Activated B cell treated with CpG ODN at 0.5 μM for 24 hours (primary cell): ENCODE measurements at places on chromosomes 1 and 21.

DNA sequence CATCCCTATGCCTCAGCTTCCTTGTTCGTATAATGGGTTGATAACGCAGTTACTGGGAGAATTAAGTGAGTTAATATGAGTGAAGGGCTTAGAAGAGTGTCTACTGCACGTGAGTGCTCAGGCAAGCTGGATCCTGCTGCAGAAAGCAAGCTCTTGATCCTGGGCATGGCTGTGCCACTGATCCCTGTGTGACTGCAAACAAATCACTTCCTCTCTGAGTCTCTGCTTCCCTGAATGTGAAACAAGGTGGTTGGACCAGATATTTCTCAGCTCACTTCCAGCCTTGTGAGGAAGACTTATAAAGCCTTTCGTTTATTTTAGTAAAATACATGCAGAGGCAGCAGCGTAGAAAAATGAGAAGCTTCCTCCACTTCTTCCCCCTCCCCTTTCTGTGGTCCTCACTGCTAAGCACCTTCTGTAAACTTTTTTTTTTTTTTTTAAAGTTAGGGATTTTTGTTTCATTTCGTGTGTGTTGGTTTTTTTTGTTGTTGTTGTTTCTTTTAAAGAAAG, 13.8 kb downstream of the PSEN2 start:
- H3K4me1 ChIP-seq = peaks cover 55% of the 10 kb centered on the region
- H3K27me3 ChIP-seq = no peaks in the 10 kb centered on the region
- H3K36me3 ChIP-seq = peaks cover 22% of the 10 kb centered on the region
- no peak overlapping the region for H3K4me3 ChIP-seq
- H3K27ac ChIP-seq = peak overlapping the region; percentile 69

DNA sequence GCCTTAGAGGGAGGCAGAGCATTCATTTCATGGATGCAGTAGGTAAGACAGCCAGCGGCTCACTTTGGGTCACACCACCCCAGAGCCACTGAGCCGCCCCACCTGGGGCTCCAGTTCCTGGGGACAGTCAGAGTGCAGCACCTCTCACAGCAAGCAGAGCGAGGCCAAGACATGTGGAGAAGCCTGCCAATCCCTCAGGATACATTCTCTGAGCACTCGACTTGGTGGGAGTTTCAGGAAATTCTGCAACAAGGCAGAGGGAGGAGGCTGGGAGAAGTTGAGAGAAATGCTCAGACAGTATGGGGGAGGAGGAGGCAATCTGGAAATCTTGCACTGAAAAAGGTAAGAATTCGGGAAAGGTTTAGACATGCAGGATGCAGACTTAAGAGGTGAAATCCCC, 60.8 kb upstream of the WLS start:
- H3K4me3 ChIP-seq = no peak overlapping the region
- no peak overlapping the region for H3K27ac ChIP-seq
- no peak for DNase-seq
- peaks cover 5% of the 10 kb centered on the region for H3K27me3 ChIP-seq

DNA sequence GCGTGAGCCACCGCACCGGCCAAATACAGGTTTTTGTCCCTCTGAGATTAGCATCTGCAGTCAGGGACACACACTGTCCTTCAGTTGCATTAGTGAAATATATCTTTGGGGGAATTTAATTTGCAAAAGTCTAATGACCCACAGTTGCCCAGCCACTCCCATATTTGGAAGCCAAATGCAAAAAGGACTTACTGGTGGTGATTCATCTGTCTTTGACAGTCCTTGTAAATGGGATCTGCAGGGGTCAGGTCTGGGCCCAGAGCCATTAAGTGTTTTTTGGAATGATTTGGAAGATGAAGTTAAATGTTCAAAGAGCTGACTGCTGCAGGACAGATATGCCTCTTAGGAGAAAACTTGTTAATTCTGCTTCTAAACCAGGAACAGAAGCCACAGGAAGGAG, 44.6 kb upstream of the DNASE2B start:
- no peak overlapping the region for H3K27ac ChIP-seq
- peaks cover 9% of the 10 kb centered on the region for H3K27me3 ChIP-seq
- H3K36me3 ChIP-seq = no peaks in the 10 kb centered on the region
- H3K4me3 ChIP-seq = no peak overlapping the region

GRCh38 chr1:183019860-183020259, 3.4 kb upstream of the LAMC1 start:
- DNase-seq = no peak
- H3K4me1 ChIP-seq = peaks cover 19% of the 10 kb centered on the region
- H3K27ac ChIP-seq = no peak overlapping the region

GRCh38 chr1:145918144-145918991, at the start of gene PEX11B:
PEX11B (minus strand) TSS chr1:145918717; CDS start chr1:145918688, 29 bp downstream.
- H3K27ac ChIP-seq = peak within 1 kb of the TSS; percentile 93
- H3K27me3 ChIP-seq = no peaks in the 10 kb centered on the region
- H3K4me3 ChIP-seq = peak within 1 kb of the TSS; percentile 95
- H3K4me1 ChIP-seq = peaks cover 35% of the 10 kb centered on the region
- peak; percentile 88 for DNase-seq
- peaks cover 47% of the 10 kb centered on the region for H3K36me3 ChIP-seq

DNA sequence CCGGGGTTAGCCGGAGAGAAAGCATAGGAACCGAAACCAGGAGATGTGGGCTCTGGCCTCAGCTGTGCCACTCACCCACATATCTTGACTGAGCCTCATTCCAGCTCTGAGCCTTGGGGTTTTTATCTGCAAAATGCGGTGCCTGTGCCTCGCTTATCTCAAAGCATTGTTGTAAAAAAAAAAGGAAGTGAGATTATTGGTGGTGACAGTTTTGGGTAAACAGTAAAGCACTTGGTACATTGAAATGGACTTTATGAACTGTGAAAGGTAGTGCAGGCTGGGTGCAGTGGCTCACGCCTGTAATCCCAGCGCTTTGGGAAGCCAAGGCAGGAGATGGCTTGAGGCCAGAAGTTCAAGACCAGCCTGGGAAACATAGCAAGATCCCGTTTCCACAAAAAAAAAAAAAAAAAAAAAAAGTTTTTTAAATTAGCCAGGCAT, 3.8 kb downstream of the PTAFR start:
- no peaks in the 10 kb centered on the region for H3K27me3 ChIP-seq
- DNase-seq = peak; percentile 47
- peak overlapping the region; percentile 73 for H3K4me3 ChIP-seq
- H3K36me3 ChIP-seq = no peaks in the 10 kb centered on the region

DNA sequence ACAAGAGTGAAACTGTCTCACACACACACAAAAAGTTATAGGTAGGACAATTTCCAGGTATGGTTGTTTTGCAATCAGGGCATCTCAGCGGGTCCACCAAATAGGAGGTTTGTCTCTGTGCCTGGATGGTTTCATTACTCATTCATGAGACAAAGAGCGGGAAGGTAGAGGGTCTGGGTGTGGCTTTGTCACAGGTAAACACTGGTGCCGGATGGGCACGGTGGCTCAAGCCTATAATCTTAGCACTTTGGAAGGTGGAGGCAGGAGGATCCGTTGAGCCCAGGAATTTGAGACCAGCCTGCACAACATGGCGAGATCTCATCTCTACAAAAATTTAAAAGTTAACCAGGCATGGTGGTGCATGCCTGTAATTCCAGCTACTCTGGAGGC, 16.3 kb upstream of the ERVH48-1 start:
- H3K4me3 ChIP-seq = no peak overlapping the region
- H3K27ac ChIP-seq = no peak overlapping the region
- H3K36me3 ChIP-seq = no peaks in the 10 kb centered on the region

DNA sequence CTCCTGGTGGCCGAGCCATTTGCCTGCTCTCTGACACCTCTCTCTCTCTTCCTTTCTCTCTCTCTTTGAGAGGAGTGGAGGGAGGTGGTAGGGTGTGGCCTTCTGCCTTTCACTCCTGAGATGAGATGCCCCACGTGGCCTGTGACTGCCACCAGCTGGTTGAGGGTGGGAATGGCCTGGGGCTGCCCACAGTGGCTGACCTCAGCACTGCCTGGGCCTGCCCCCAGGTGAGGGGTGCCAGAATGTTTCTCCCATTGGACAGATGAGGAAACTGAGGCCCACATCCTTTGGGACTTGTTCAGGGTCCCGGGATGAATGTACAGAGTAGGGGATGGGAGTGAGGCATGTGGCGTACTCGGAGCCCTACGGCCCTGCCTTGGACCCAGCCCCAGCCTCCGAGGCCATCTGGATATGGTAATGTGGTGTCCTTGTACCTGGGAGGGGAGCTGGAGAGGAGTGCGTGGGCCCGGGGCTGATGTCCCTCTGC, 12.7 kb upstream of the C1orf167 start:
- peak overlapping the region; percentile 36 for H3K27ac ChIP-seq
- peaks cover 20% of the 10 kb centered on the region for H3K36me3 ChIP-seq
- no peak overlapping the region for H3K4me3 ChIP-seq
- H3K4me1 ChIP-seq = peaks cover 6% of the 10 kb centered on the region

DNA sequence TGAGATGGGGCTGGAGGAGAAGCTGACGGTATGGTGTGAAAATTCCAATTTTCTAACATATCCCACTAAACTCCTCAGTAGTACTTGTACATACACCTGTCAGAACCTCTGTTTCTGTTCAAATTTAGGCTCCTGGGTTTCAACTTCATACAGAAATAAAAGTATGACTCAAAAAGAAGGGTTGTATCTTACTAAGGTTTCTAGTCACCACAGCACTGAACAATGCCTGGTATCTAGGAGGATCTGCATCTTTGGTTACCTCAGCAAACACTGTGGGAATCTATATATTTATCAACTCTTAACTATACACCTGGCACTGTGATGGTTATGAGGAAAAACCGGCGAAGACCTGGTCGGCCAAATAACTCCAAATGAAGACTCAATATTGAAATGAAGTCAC, 13.8 kb downstream of the RBM34 start:
- H3K36me3 ChIP-seq = peaks cover 76% of the 10 kb centered on the region
- H3K4me3 ChIP-seq = no peak overlapping the region
- H3K4me1 ChIP-seq = peaks cover 10% of the 10 kb centered on the region
- DNase-seq = no peak
- H3K27me3 ChIP-seq = no peaks in the 10 kb centered on the region

GRCh38 chr1:30195424-30196134, 527.8 kb downstream of the MATN1 start:
- no peaks in the 10 kb centered on the region for H3K4me1 ChIP-seq
- H3K4me3 ChIP-seq = no peak overlapping the region
- DNase-seq = no peak

GRCh38 chr1:52365071-52365745, 797 bp downstream of the CC2D1B start:
- peaks cover 30% of the 10 kb centered on the region for H3K4me1 ChIP-seq
- peaks cover 40% of the 10 kb centered on the region for H3K36me3 ChIP-seq
- H3K27ac ChIP-seq = peak overlapping the region; percentile 88
- peak overlapping the region; percentile 94 for H3K4me3 ChIP-seq
- H3K27me3 ChIP-seq = peaks cover 2% of the 10 kb centered on the region
- no peak for DNase-seq

- H3K27me3 ChIP-seq = peaks cover 3% of the 10 kb centered on the region
Measured at GRCh38 chr1:224883091-224883490, 46.4 kb upstream of the DNAH14 start.

DNA sequence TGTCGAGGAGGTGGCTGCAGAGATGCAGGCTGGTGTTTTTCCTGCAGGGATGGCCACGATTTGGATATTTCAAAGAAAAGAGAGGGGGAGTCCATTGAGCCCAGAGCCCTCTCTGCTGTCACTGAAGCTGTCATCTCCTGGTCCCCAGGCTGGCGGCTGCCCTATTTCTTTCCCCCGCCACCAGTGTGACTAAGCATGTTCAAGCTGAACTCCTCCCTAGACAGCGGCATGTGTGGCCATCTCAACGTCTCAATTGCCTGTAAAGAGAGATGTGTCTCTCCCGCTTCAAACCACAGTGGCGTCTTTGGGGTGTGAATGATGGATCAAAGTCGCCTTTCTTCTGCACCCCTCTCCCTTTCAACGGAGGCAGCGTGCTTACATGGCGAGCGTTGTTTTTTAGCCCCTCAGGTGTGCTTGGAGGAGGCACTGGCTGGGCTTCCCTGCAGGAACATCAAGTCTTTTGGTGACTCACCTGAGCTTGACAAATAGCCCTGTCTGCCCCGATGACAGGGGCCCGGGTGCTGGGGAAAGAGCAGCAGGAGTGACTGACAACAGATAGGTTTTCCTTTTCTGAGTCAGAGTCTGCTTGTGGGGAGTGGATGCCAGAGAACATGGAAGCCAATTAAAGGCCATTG, 346.4 kb upstream of the AJAP1 start:
- DNase-seq = no peak
- no peaks in the 10 kb centered on the region for H3K36me3 ChIP-seq
- no peaks in the 10 kb centered on the region for H3K4me1 ChIP-seq
- H3K27me3 ChIP-seq = no peaks in the 10 kb centered on the region

GRCh38 chr21:31641416-31641922, 18.0 kb upstream of the SOD1 start:
- no peak overlapping the region for H3K27ac ChIP-seq
- DNase-seq = no peak
- H3K4me3 ChIP-seq = no peak overlapping the region
- H3K27me3 ChIP-seq = peaks cover 2% of the 10 kb centered on the region

DNA sequence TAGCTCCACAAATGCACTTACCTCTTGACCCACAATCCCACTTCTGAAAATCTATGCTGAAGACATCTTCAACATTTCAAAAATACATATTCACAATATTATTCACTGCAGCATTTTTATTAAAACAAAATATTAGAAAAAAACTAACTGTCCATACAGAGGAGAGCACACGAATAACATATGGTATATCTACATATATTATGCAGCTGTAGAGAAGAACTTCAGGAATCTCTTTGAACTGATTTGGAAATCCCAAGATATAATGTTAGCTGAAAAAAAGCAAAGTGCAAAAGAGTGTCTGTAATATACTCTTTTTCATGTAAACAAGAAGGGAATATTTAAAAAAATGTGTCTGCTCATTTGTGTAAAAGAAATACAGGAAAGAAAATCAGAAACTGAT, 11.5 kb downstream of the IPO9 start:
- H3K27me3 ChIP-seq = no peaks in the 10 kb centered on the region
- peaks cover 21% of the 10 kb centered on the region for H3K4me1 ChIP-seq
- DNase-seq = no peak
- peaks cover 41% of the 10 kb centered on the region for H3K36me3 ChIP-seq

GRCh38 chr1:13627127-13627526, 43.5 kb downstream of the PDPN start:
- H3K36me3 ChIP-seq = no peaks in the 10 kb centered on the region
- no peak overlapping the region for H3K27ac ChIP-seq
- peaks cover 20% of the 10 kb centered on the region for H3K27me3 ChIP-seq
- no peak overlapping the region for H3K4me3 ChIP-seq
- H3K4me1 ChIP-seq = no peaks in the 10 kb centered on the region

GRCh38 chr1:32954168-32954567, 10.4 kb downstream of the RNF19B start:
- H3K4me3 ChIP-seq = no peak overlapping the region
- H3K4me1 ChIP-seq = peaks cover 74% of the 10 kb centered on the region
- no peaks in the 10 kb centered on the region for H3K27me3 ChIP-seq
- no peak overlapping the region for H3K27ac ChIP-seq

DNA sequence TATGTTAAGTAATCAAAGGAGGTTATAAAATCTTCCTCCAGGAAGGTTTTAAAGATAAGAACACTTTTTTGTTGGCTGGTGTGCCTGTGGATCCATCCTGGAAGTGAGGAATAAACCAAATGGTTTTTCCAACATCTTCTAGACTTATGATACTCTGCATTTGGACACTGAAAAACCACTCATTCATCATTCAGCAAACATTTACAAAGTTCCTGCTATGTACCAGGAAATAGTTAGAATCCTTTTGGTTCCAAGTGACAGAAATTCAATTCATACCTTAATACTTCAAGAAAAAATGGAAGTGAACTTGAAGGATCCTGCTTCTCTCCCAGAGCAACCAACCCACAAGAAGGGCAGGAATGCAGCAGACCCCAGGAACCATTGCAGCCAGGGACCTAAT, 39.6 kb upstream of the PIGC start:
- DNase-seq = no peak
- H3K27ac ChIP-seq = no peak overlapping the region
- peaks cover 20% of the 10 kb centered on the region for H3K27me3 ChIP-seq
- no peaks in the 10 kb centered on the region for H3K36me3 ChIP-seq
- no peak overlapping the region for H3K4me3 ChIP-seq
- H3K4me1 ChIP-seq = no peaks in the 10 kb centered on the region

GRCh38 chr1:231383159-231383860, 38.8 kb downstream of the EGLN1 start:
- no peaks in the 10 kb centered on the region for H3K27me3 ChIP-seq
- no peak overlapping the region for H3K4me3 ChIP-seq
- peaks cover 2% of the 10 kb centered on the region for H3K36me3 ChIP-seq
- no peak for DNase-seq
- no peak overlapping the region for H3K27ac ChIP-seq
